AML-193 (cell line): ENCODE measurements at places on chromosomes 16 and 17.
A peak's percentile ranks its signal among the peaks of the same experiment; 100 is the strongest.

DNA sequence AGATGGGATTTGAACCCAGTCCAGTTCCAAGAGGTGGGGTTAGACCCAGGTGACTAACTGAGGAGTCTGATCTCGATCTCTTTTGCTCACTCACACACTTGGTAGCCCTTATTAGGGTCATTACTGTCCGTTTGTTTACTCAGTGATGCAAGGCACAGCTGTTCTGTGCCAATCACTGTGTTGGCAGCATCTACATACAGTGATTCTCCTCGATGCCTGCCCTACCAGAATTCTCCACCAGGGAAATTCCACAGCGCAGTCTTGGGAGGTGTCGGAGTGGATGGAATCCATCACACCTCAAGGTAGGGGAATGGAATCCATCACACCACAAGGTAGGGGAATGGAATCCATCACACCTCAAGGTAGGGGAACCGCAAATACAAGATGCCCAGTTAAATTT lies 279.6 kb downstream of the MAF start:
- DNase-seq = no peak

DNA sequence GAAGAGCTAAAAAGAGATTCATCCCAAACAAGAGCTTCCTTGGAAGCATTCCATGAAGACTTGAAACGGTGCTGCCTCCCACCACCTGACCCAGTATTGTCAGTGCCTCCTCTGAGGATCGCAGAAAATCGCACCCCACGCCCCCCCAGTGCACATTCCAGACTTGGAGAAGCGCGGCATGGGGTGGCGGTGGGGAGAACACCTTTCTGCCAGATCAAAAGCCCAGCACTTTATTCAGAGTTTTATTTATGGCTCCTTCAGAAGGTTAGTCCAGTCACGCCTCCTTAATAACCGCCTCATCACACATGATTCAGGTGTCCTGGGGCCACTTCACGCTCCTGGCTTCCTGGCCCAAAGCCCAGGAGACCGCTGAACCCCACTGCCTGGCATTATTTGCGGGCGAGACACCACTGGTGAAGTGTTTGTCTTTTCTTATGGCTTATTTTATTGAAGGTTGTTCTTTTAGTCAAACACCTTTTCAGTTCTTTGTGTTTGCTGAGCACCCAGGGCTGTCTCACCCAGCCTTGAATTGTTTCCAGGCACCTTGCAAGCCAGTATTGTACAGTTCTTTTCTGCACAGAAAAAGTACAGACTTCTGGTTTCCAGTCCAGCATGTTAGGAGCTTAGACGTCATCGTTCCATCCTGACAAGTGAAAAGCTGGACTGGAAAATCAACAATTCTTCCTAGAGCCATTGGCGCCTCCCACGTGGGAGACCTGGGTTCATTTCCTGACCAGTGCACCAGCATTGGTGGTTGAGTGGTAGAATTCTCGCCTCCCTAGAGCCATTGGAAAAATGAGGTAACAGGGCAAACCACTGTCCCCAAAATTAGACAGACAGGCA lies 79.6 kb upstream of the CACNG5 start:
- DNase-seq = no peak

- DNase-seq = no peak
Measured at GRCh38 chr17:55758171-55758570, 7.3 kb downstream of the PCTP start.

DNA sequence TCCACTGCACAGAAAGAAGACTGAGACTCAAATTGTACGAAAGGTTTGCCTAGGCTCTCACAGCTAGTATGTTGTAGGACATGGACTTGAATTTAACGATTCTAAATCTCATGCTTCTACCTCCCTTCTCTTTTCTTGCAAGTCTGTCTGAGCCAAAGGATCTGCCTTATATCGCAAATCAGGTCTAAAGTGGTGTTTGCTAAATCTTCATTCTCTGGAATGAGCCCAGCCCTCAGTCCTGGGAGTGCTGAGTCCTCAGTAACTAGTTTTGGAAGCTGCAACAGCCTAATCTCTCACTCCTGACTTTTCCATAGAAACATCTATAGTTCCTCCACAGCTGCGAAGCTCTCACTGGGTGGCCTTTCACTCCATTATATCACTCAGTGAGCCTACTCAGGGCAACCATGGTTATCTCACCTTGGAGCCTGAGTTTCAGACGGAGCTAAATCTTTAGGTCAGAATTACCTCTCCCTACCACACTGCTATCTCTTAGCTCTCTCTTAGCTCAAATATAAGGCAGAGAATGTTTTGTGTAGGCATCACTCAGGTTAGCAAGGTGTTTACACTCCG lies 575.5 kb upstream of the C16orf82 start:
- no peak for DNase-seq

- DNase-seq = no peak
Measured at GRCh38 chr16:1430759-1431496, at the start of gene PERCC1. TSS of gene PERCC1 (plus strand) at chr16:1431078. CDS start at chr16:1432594, 1,516 bp downstream.

DNA sequence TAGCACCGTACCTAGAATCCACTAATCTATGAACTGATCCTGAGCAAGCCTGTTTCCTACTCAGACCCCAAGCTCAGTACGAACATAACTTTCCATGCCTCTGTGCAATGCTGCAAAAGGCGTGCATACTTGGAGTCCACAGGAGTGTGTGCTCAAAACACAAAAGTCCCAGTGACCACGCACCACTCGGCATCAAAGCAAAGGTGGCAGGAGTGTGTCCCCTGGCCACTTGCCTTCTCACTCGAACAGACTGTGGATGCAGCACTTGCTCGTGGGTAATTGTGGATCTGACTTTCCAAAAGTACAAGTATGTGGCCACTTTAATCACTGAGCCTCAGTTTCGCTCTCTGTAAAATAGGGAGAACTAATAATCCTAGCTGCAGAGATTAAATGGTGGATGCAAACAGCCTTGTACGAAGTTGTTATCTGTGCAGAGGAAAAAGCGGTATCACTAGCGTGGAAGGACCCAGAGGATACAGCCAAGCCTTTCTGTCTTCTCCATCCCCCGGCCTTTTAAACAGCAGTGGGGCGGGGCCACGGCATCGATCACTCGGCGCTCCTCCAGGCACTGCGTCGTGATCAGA lies 311 bp upstream of the KDM8 start:
- DNase-seq = peak; percentile 80

DNA sequence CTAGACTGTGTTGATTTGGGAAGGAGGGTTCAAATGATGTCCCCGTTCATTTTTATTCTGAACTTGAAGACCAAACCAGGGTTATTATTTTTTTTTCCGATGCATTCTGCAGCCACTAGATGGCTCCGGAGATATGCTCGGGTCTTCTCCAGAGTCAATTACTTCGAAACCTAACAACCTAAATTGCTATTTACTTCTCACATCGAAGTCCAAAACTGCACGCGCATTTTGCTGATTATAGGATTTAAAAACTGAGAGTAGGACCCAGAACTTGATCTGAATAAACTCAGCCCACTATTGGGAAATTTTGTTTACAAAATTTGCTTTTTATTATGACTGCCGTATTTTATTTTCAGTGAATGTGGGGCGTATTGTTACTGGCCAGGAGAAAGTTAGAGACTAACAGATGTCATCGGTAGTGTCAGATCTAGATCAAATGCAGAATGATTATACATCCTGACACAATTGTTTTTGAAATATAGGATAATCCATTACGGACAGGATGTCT lies 263.8 kb downstream of the HS3ST3A1 start:
- peak; percentile 41 for DNase-seq

DNA sequence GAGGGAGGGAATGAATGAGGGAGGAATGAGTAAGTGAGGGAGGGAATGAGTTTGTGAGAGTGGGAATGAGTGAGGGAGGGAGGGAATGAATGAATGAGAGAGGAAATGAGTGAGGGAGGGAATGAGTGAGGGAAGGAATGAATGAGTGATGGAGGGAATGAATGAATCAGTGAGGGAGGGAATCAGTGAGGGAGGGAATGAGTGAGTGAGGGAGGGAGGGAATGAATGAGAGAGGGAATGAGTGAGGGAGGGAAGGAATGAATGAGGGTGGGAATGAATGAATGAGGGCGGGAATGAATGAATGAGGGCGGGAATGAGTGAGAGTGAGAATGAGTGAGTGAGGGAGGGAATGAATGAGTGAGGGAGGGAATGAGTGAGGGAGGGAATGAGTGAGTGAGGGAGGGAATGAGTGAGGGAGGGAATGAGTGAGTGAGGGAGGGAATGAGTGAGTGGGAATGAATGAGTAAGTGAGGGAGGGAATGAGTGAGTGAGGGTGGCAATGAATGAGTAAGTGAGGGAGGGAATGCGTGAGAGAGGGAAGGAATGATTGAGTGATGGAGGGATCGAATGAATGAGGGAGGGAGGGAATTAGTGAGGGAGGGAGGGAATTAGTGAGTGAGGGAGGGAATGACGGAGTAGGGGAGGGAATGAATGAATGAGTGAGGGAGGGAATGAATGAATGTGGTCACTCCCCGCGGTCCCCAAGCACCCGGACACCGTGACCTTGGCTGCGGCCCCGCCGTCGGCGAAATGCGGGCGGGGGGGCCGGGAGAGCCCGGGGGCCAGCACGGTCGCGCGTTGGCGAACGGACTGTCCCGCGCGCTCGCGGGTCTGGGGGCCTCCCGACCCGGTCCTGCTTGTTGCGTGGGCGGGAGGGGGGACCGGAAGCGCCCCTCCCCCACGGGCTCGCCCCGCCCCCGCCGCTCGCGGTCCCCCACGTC lies 1.1 kb upstream of the UBE2I start:
- DNase-seq = peak; percentile 26

DNA sequence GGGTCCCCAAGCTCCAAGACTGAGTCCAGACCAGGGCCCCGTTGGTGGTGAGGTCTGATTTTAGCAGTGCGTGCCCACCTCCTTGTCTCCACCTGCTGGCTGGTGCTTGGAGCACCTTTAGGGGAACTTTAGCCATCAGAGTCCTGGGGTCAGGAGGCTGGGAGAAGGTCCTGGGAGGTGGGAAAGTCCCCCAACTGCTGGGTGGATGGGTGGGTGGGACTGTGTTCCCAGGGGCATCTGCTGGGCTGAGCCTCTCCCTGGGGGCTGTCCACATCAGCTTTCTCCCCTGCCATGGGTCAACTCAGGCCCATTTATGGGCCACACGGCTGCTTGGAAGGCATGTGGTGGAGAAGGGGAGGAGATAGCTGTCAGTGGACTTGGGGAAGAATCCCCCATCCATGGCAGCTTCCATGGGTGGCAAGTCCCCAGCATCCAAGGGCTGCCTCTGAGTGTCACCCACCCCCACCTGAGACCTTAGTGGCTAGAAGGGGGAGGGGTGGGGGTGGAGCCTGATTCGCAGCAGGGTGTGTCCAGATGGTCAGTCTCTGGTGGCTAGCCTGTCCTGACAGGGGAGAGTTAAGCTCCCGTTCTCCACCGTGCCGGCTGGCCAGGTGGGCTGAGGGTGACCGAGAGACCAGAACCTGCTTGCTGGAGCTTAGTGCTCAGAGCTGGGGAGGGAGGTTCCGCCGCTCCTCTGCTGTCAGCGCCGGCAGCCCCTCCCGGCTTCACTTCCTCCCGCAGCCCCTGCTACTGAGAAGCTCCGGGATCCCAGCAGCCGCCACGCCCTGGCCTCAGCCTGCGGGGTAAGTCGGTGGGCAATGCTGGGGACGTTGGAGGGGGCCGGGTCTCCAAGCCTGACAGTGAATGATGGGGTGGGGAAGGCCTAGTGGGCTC lies at the start of gene TRPV2:
TSS of gene TRPV2 (plus strand) at position 541 of the 894 bp plus-strand sequence. CDS start 2,098 bp downstream, outside the sequence.
- DNase-seq = no peak

DNA sequence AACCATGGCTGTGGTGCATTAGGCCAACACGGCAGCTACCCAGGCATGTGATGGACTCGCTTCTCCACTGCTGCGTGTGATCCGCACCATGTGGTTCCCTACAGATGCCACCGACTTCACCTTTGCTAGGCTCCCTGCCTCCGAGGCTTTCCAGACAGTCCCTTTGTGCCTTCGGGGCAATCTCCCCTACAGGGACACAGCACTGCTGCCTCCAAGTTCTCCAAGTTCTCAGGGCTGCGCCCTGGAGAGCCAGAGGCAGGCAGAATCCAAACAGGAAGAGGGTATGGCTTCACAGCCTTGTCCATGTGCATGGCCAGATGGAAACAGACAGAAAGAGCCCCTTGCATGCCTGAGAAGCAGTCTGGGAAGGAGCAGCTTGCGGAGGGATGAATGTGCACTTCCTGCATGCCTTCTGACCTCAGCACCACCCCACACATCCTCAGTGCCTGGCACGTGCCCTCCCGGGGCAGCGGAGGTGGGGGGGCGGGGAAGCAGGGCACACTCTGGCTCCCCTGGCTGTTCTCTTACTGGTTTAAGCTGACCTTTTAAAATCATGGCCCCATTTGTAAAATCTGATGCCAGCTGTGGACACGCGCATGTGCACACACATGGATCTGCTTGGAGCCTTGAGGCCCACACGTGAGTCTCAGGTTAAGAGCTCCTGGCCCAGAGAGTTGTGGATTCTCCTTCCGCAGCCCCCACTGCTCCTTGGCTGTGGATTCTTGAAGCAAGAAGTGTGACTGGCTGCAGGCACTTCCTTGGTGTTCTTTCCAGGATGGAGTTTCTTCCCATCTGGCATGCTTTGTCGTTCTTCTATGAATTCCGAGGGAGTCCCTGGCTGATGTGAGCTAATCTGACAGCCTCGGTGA lies 55.3 kb upstream of the MTSS2 start:
- no peak for DNase-seq

- no peak for DNase-seq
Measured at GRCh38 chr16:10678655-10679054, 16.1 kb downstream of the TEKT5 start.

DNA sequence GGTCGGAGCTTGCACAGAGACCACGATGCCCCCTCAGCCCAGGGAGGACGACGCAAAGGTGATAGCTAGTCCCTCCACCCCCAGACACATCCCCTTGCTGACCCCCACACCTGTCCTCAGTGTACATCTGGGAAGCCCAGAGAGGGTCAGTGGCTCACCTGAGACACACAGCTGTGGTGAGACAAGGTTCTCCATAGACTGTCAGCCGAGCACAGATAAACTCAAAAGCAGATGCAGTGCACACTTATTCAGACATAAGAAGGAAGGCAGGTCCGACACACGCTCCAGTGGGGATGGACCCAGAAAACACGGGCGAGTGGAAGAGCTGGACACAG lies 19.6 kb downstream of the CBFA2T3 start:
- DNase-seq = no peak

- DNase-seq = no peak
Measured at GRCh38 chr16:27778171-27778925, 228.4 kb downstream of the KATNIP start.

DNA sequence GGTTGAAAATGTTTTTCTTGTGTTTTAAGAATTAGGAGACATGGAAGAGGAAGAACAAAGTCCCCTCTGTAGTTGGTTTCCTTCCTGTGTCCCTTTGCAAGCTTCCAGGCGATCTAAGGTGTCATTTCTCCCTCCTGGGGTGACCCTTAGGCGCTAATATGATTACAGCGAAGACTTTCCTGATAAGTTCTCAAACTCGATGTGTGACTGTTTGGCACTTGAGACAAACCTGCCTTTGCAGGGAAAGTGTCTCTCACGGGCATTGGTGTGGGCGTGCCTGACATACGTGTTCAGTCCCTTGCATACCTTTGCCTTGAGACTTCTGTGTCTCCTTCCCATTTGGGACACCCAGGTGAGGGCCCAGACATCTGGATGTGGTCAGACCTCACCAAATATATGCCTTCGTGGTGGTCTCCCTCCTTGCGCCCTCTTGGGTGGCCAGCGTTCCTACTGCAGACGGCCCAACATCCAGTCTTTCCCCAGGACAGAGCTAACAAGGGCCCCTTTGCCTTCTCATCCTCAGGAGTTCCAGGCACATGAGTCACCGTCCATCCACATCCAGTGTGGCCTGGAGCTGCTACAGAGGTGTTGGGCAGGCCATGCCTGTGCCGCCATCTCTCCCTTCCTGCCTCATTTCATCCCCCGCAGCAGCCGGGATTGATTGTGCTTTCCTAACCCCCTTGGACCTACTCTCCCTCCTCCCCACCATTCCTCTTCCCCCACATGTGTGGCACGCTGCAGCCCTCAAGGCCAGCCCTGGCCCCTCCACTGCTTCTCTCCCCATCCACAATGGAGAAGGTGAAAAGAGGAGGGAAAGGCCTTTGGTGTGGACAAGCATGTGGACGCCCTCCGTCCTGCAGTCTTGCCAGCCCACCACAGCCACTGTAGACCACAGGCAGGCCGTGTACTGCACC lies 3.1 kb upstream of the JPT2 start:
- no peak for DNase-seq
